Activated CD8-positive, alpha-beta memory T cell treated with anti-CD3 and anti-CD28 coated beads for 36 hours (primary cell): ENCODE measurements at places on chromosomes 7 and 10. TPM values are rescaled to one million over a fixed set of nuclear protein-coding genes. Genes with fewer than 3 reads are reported as not detected.

NEBL gene
- total RNA-seq, result 0.46 TPM

ADIRF gene
- total RNA-seq, result not detected

CCDC172 gene
- total RNA-seq, result not detected

UTF1 gene
- not detected for total RNA-seq

SFXN2 gene
- 33.7 TPM for total RNA-seq

NYAP1 gene
- 0.15 TPM for total RNA-seq

TBXAS1 gene
- total RNA-seq, result 1.5 TPM

AGAP3 gene
- total RNA-seq, result 41.2 TPM

PAPOLB gene
- total RNA-seq, result not detected

ZPBP gene
- not detected for total RNA-seq

FAM149B1 gene
- 15.1 TPM for total RNA-seq

MCM10 gene
- total RNA-seq, result 90.9 TPM

UCMA gene
- not detected for total RNA-seq

AGK gene
- 110 TPM for total RNA-seq

MUC3A gene
- total RNA-seq, result 0.23 TPM

KCP gene
- total RNA-seq, result 0.61 TPM

MAT1A gene
- total RNA-seq, result not detected

C10orf105 gene
- 0.15 TPM for total RNA-seq

WDR86 gene
- not detected for total RNA-seq

ELFN1 gene
- total RNA-seq, result 0.27 TPM

TMEM140 gene
- total RNA-seq, result 2.8 TPM

TCERG1L gene
- 0.70 TPM for total RNA-seq

PDLIM1 gene
- total RNA-seq, result 0.44 TPM

TUBAL3 gene
- not detected for total RNA-seq

KNDC1 gene
- 0.25 TPM for total RNA-seq

SPDYE16 gene
- total RNA-seq, result 0.30 TPM
